ENCODE measurements at places on chromosomes 6 and 20. TPM values are rescaled to one million over a fixed set of nuclear protein-coding genes. Genes with fewer than 3 reads are reported as not detected.

DNA sequence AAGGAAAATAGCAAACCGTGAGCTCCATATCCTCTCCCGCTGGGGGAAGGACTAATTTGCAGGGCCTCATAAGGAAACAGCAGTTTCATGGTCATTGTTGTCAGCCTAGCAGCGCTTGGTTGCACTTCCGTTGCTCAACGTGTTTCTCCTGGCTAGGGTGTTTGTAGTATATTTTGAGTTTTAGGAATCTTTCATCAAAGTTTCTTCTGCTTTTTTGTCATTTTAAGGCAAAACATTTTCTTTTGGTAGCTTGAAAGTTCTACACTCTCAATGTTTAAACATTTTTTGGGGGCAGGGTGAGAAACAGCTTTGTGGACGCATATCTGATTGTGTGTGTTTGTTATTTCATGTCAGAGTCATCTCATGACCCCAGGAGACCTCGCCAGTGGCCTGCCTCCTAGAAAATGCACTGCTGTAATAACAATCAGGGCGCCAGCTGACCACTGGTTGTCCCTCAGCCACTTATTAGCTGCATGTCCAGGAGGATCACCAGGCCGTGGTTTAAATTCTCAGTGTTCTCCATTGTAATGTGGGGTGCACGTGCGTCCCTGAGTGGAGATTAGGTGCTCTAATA lies 20.6 kb downstream of the JARID2 start:
- no peak for DNase-seq

DNA sequence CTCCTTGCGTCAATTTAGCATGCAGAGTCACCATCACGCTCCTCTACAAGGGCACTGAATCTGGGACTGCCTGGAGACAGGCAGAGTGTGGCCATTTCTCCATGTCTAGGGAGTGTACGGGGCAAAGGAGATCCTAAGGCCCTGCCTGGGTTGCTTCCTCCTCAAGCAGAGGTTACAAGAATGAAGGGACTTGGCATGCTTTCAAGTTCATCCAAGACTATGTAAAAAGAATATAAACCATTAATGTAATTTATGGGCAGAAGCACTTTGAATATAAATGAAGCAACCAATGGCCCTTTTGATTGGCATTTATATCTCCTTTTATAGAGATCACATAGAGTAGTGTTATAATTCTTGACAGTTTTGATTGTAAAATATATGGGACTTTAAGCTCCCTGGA lies 137.5 kb downstream of the BTBD3 start:
- DNase-seq: no peak

DNA sequence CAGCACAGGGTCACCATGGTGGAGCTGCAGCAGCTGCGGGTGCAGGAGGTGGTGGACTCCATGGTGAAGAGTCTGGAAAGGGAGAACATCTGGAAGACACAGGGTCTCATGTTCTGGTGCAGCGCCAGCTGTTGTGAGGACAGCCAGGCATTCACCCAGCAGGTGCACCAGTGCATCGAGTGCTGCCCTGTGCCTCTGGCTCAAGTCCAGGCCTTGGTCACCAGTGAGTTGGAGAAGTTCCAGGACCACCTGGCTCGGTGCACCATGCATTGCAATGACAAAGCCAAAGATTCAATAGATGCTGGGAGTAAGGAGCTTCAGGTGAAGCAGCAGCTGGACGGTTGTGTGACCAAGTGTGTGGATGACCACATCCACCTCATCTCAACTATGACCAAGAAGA lies 22.9 kb upstream of the RIPK1 start:
- no peak for DNase-seq

DNA sequence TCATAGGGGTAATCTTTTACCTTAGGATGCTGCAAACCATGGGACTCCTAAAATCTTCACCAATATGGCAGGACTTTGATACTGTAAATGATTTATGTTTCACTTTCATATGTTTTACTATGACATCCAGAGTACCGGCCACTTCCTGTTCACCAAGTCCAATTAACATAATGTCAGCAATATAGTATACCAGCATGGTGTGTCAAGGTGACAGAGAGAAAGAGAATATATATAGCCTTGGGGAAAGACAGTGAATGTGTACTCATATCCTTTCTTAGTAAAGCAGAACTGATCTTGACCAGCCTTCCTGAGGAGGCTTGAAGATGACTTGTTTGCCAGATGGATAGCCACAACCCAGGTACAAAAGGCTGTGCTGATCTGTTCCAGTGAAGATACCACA lies 127.9 kb downstream of the NRN1 start:
- no peak for DNase-seq

GRCh38 chr6:168017629-168018028 lies 20.2 kb downstream of the KIF25 start:
- no peak for DNase-seq

- DNase-seq: no peak
Observed at GRCh38 chr6:39997101-39997635, 62.9 kb upstream of the MOCS1 start.

DNA sequence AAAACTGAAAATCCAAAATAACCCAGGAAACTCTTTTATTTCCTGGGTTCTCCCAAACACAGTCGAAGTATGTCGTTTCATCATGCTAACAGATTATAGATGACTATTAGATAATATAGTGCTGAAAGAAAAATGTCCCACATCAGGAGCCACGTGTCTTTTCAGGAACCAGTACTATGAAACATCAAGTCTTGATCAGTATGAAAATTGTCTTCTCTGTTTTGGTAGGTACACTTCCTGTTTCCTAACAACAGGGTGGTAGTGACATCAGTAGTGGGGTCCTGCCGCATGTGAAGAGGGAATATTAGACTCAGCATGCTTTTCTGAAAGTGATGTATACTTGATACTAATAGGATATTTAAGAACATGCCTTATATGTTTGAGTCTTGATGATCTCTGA lies 136.7 kb downstream of the HIVEP1 start:
- no peak for DNase-seq

DNA sequence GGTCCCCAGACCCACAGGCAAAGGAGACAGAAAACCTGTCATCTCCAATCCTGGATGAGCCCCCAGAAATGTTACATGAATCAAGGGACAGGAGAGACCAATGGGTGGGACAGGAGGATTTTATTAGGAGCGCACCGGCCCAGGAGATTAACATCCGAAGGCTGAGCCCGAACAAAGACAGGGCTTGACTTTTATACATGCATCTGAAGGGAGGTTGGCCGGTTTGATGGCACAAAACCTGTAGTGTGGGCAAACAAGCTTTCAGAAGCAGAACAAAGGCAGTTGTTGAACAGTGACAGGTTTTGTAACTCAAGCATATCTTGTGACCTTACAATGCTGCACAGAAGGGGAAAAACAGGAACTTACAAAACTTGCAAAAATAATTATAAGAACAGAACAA lies 83.9 kb upstream of the GPR6 start:
- DNase-seq: no peak

GRCh38 chr6:89637960-89638319 lies 607 bp downstream of the LYRM2 start:
- DNase-seq: no peak

DNA sequence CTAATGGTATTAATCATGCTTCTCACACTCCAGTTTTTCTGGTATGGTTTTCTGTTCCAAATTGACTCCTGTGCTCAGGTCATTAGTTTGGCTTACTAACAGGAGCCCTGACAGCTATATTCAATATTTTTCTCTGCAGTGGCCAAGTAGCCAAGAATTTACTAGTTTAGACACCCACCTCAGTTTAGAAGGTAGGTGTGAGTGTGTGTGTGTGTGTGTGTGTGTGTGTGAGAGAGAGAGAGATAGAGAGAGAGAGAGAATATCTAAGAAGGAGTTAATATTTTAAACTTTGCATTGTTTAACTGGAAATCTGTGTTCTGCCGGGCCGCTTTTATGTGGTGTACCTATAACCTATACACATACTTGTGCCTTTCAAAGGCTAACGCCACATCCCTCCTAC lies 18.5 kb downstream of the JARID2 start:
- DNase-seq: no peak

DNA sequence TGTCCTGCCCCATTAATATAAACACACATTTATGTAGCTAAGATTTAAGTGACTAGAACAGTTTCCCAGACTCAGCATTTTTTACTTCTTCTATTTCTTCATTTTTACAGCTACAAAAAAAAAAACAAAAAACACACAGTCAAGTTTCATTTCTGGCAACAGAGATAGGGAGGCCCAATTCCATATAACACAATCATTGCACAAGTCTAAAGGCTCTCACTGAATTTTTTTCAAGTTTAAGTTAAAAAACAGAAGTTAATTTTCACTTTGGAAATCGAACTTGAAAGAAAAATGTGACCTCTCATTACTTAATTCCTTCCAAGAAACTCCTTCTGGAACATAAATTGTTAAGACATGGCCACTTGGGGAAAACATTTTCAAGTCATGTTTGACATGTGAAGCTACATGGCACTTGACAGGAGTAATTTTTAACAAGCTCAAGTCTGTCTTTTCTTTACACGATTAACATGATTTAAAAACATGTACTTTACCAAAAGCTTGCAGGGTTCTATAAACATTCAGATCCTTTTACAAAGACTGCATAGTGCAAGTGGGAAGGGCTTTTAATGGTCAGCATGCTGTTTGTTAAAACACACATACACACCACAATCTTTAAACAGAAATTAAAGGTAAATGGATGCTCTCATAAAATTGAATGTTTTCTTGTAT lies 100.1 kb upstream of the CCDC28A start:
- no peak for DNase-seq

DNA sequence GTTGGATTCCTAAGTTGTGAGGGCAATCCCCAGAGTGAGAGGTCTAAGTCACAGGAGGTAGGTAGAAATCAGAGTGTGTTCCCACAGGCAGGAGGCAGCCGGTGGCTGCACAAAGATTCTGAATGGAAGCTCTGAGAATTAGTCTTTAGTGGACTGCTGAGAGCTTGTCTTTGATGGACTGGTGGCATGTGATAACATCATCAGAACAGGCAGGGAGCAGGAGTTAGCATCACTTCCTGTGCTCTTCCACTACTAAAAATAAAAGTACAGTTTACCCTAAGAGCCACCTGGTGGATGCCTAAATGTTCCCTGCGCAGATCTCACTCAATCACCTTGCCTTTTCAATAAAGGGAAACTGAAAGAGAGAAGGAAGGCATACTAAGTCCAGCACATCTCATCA lies 294.6 kb upstream of the POU3F2 start:
- no peak for DNase-seq

DNA sequence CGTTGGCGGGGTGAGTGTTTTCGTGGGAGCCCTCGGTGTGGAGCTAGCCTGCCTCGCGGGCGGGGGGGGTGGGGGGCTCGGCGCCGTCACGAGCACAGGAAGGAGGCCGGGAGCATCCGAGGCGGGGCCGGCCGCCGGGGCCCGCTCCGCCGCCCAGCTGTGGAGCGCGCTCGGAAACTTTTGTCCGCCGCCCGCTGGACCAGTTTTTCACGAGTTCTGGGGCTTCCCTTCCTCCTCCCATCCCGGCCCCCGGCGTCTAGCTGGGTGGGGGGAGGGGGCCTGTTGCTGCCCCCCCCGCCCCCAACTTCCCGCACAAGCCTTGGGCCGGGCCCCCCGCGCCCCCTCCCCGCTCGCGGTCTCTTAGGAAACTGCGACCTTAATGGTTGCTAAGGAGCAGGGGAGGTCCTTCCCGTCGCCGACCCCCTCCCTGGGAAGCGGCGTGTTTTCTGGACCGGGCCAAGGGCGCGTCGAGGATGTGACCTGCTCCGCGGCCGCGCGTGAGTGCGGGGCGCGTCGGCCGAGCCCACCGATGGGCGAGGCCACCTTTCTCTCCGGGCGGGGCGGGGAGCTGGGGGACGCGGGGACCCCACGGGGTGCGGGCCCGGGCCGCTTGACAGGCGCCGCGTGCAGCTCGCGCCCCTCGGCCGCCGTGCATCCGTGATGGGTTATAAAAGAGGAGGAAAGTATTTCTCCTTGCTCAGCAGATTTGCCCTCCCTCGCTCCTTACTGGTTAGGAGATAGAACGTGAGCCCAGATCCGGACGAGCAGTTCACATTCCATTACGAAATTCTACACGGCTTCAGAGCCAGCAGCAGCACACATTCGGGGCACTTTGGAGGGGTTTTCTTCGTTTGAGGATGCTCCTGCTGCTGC lies 1.4 kb downstream of the RREB1 start:
- DNase-seq: peak; percentile 25

- no peak for DNase-seq
Observed at GRCh38 chr6:3281631-3282475, 23.1 kb downstream of the PSMG4 start.

DNA sequence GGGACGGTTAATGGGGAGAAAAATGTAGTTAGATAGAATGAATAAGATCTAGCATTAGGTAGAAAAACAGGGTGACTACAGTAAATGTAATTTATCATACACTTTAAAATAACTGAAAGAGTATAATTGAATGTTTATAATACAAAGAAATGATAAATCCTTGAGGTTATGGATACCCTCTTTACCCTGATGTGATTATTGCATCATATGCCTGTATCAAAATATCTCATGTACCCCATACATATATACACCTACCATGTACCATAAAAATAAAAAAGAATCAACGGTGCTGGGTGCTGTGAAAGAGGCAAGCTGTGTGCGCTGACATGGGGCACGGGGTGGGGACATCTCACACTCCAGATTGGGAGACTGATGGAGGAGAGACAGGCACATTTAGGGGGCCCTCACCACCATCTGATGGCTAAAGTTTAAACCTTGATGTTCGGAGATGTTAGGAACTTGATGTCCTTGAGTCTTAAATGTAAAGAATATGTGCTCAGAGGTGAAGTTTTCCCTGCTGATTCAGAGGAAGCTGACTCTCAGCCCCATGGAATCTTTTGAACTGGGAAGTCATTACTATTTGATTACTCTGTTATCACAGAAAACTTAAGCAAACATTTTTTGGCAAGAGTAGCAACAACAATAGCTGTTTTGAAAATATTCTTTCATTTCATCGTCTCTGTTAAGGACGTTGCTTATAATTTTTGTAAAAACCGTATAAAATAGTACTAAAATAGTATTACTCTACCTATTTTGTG lies 26.4 kb upstream of the RFPL4B start:
- no peak for DNase-seq

- no peak for DNase-seq
Observed at GRCh38 chr20:54284928-54285704, 77.2 kb downstream of the PFDN4 start.

DNA sequence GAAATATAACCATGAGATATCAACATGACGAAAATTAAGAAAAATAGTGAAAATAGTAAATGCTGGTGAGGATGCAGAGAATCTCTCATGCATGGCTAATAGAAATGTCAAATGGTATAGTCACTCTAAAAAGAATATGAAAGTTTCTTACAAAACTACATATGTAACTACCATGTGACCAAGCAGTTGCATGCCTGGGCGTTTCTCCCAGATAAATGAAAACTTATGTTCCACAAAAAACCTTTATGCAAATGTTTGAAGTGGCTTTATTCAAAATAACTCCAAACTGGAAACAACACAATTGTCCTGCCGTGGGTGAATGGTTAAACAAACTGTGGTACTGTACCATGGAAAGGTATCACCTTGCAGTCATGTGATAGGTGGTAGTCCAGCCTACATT lies 112.4 kb downstream of the HDGFL1 start:
- no peak for DNase-seq

CALHM5 gene
- total RNA-seq: not detected

GABRR1 gene
- total RNA-seq: not detected

SMPDL3A gene
- total RNA-seq: not detected

ENPP5 gene
- 1.7 TPM for total RNA-seq

KAT14 gene
- total RNA-seq: 12.8 TPM

CST4 gene
- not detected for total RNA-seq

LHFPL5 gene
- total RNA-seq: not detected

TMC2 gene
- total RNA-seq: not detected

C20orf173 gene
- total RNA-seq: not detected

IP6K3 gene
- total RNA-seq: not detected

BANF2 gene
- not detected for total RNA-seq

VSX1 gene
- total RNA-seq: not detected

Measured in T-cell (primary cell).